RWPE2 (cell line): ENCODE measurements at places on chromosomes 6 and 20.

DNA sequence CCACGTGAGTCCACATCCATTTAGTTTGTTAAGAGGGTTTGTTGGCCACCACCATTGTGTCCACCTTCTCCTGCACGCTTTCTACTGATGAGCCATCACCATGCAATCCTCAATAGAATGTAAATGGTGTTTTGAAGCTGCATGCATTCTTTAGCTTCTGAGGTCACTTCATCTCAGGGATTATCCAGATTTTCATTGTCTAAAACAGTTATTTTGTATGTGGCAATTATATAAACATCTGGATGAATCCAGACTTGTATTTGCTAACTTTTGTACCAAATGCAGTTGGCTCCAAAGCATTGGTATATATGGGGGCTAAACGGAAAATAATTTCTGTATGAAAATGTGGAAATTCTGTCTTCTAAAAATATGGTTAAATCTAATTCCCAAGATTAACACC, 231.2 kb upstream of the ARID1B start:
- DNase-seq, result no peak

GRCh38 chr6:5786969-5787720, 219.6 kb downstream of the NRN1 start:
- DNase-seq, result no peak

DNA sequence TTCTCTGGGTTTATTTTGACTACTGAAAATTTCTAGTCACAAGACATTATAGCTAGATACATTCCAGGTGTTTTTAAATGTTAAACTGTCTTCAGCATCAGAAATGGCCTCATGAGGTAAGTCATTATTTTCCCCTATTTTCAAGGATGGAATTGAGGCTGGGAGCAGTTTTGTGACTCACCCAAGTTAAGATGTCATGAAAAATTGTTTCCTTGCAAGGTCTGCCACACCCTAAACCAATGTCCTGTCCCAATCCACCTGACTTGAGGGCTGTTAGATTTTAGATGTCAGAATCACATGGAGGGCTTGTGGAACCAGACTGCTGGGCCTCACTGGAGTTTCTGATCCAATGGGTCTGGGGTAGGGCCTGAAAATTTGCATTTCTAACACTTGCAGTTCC, 16.9 kb downstream of the SLC22A3 start:
- no peak for DNase-seq

DNA sequence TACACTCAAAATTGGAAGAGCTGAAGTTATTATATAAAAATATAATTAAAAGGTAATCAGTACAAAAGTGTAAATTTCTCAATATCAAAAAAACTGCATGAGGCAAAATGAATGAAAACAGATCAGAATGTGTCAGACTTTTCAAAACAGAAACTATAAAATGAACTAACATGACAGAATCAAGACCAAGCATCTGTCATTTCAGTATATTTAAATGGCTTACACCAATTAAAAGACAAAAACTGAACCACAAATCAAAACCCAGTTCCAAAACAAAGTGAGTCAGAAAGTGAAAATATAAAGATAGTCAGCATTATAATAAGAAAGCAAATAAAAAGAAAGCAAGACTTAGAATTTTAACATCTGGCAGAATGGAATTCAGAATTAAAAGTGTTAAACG, 289.7 kb downstream of the UBE3D start:
- DNase-seq, result no peak

DNA sequence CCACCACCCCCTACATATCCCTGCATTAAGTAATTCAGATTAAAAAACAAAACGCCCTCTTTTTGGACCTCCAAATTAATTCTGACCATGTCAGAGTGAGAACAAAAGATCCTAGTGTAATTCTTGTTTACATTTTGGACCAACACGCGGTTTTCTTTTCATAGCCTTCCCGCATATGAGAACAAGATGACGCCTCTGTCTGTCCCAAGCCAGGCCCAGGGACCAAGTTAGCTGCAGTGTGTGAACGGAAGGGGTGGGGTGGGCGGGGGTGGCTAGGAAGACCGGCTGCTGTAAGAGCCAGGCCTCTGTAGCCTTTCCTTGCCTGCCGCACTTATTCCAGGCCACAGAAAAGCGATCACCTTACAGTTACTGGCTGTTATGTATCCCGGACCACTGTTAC, 68.0 kb downstream of the PLCG1 start:
- DNase-seq, result no peak

DNA sequence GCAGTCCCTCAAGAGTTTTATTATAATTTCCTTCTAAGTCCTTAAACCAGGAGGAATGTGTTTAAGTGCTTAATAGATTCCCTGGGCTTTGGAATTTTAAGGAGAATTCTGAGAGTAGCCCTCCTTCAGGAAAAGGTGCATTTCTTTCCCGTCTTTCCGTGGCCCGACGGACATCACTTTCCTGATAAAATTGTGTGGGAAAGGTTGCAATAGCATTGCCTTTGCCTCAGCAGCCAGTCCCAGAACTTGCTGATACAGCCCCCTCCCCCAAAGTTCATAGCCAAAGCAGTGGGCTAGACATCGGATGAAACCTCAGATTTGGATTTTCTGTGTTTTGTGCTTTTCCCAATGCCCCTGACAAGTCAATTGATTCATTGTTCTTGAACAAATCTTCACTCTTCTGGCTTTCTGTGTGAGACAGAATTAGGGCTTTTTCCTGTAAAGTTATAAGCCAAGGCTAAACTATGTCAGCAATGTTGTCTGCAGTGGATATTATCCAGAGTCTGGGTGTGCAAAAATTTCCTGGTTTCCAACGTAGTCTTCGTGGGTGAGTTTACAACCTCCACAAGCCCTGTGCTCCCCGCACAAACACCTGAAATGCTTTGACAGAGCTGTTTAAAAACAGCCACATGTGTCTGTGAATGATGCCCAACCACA, 1.1 kb upstream of the SMOC2 start:
- DNase-seq, result no peak

- no peak for DNase-seq
Measured at GRCh38 chr6:131419702-131420101, 153.3 kb upstream of the ARG1 start.

DNA sequence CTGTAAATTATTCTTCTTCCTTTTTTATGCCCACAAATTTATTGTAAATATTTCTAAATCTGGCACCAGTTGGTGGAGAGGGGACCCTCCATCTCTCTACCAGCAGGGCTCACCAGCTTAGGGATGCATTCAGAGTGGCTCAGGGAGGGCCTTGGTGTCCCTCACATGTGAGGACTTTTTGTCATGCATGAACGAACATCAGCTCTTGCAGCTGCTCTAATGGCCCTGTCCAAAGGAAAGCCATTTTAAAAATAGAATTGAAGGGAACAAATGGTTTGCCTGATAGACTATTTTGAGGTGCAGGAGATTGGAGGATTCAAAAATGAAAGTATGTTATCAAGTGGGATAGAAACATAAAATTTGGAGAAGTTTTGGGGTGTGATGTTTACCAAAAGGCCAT, 37.5 kb upstream of the KLHL31 start:
- DNase-seq, result no peak

- no peak for DNase-seq
Measured at GRCh38 chr6:139525415-139525814, 151.0 kb upstream of the CITED2 start.

GRCh38 chr20:41715526-41715925, 97.3 kb upstream of the CHD6 start:
- no peak for DNase-seq

DNA sequence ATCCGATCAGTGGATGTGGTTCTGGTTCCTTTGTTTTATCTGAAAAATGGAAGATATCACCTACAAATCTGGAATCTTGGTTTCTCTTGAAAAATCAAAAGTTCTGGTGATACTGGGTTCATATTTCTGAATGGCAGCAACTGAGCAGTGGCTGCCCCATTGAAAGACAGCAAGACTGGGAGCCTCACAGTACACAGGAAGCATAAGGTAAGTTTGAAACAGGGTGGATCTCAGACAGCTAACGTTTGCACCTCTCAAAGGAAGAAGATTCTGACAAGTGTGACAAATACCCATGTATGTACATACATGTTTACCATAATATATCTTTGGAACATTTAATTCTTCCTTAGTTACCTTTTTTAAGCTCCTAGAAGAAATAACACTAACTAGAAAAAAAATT, at the start of gene SAMD3:
Gene SAMD3 (minus strand): TSS at position 177 of the 400 bp plus-strand sequence. CDS start 7,678 bp downstream, outside the sequence.
- DNase-seq, result no peak
